Cortex of kidney (tissue), 1 donor: ENCODE measurements at places on chromosomes 2 and 18.

- DNase-seq: no peak
Observed at GRCh38 chr2:46163098-46163430, 134.1 kb upstream of the EPAS1 start.

DNA sequence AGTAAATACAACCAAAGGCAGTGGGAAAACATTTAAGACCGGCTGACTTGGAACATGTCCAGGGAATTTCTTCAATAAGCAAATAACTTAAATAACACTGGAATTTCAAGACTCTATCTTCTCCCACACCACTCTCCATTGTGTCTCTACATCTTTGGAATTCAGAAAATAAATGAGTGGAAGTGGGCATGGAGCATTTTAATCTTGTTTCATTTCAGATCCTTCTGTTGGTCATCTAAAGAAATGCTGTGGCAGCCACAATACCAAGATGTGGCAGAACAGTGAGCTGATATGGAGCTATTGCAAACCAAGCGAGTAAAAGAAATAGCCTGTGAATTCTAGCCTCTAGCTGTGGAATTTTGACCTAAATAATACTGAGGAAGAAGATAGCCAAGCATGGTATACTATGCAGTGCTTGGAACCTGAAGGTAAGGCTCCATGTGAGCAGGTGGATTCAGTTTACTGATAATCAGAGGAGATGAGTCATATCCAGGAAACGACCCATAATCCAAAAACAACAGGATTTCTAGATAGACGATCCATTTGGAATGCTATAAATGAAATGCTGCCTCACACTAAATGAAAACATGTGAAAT, 157.1 kb upstream of the SCN7A start:
- DNase-seq: no peak

GRCh38 chr2:152585830-152586484, 131.3 kb downstream of the PRPF40A start:
- DNase-seq: no peak

- no peak for DNase-seq
Observed at GRCh38 chr2:69231612-69232277, 155.3 kb downstream of the GFPT1 start.

DNA sequence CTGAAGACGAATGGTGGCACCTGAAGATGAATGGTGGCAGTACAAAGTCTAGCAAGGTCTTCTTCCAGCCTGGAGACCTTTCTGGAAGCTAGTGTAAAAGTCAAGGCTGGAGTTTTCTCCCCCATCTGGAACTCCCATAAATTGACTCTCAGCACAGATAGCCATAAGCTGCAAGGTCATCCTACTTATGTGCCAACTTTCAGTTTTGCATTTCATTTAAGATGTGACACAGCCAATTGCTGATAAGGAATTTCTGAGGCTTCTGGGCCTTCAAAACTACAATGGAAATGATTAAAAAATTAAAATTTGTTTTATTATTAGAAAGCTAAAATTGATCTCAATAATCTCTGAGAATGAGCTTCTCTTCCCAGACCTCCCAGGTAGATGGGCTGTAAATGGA, 10.2 kb downstream of the XDH start:
- DNase-seq: no peak

GRCh38 chr2:103285354-103285753, 523.5 kb downstream of the TMEM182 start:
- DNase-seq: no peak

- DNase-seq: no peak
Observed at GRCh38 chr2:36376319-36376765, 20.8 kb downstream of the CRIM1 start.

GRCh38 chr2:219289537-219290361, 10.6 kb downstream of the DNAJB2 start:
- DNase-seq: no peak

GRCh38 chr2:134782792-134783191, 55.6 kb upstream of the ACMSD start:
- DNase-seq: no peak

DNA sequence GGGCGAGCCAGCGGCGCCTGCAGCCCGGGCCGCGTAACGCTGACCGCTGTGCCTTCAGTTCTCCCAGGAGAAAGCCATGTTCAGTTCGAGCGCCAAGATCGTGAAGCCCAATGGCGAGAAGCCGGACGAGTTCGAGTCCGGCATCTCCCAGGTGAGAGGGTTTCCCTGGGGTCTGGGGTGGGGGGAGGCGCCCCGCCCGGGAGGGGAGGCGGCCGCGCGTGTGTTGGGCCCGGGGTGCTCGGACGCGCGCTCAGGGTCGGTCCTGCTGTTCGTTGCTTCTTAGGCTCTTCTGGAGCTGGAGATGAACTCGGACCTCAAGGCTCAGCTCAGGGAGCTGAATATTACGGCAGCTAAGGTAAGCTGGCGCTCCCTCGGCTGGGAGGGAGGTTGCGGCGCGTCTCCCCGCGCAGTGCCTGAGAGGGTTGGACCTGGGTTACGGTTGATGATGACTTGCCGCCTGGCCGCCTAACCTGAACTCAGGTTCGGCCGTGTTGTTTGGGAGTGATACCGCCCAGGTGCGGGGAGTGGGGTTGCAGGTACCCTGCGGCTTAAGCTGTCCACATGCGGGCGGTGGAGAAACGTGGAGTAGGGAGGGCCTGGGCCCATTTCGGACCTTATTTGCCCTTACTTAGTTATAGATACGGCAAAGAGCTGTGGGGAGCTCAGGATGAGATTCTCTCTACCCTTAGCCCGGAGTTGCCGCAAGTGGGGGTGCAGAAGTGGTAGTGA, 638 bp downstream of the RPS7 start:
- no peak for DNase-seq

- no peak for DNase-seq
Observed at GRCh38 chr2:216519154-216519762, 20.6 kb downstream of the RPL37A start.

DNA sequence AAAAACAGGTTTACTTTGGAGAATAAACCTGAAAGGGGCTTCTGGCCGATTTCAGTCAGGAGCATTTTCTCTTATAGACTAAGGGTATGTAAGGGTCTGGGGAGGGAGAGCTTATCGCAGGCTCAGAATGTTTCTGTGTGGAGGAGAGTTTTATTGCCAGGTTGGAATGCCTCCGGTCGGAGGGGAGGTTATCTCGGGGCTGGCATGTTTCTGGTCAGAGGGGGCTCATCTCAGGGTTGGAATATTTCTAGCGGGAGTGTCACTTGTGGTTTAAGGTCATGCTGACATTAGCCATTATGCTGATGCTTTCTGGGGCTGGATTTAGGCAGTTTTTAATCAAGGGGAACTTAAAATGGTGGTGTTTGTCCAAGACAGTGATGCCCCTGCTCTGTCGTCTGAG, 333.6 kb downstream of the METTL4 start:
- DNase-seq: no peak

- no peak for DNase-seq
Observed at GRCh38 chr2:105853354-105854088, 108.8 kb downstream of the NCK2 start.

- DNase-seq: no peak
Observed at GRCh38 chr2:215619989-215620388, 184.1 kb upstream of the FN1 start.

DNA sequence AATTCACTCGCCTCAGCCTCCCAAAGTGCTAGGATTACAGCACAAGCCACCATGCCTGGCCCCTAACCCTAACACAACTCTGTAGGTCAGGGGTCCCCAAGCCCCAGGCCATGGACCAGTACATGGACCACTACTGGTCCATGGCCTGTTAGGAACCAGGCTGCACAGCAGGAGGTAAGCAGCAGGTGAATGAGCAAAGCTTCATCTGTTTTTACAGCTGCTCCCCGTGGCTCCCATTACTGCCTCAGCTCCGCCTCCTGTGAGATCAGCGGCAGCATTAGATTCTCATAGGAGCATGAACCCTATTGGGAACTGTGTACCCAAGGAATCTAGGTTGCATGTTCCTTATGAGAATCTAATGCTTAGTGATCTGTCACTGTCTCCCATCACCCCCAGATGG, 201.7 kb downstream of the NRP2 start:
- no peak for DNase-seq

DNA sequence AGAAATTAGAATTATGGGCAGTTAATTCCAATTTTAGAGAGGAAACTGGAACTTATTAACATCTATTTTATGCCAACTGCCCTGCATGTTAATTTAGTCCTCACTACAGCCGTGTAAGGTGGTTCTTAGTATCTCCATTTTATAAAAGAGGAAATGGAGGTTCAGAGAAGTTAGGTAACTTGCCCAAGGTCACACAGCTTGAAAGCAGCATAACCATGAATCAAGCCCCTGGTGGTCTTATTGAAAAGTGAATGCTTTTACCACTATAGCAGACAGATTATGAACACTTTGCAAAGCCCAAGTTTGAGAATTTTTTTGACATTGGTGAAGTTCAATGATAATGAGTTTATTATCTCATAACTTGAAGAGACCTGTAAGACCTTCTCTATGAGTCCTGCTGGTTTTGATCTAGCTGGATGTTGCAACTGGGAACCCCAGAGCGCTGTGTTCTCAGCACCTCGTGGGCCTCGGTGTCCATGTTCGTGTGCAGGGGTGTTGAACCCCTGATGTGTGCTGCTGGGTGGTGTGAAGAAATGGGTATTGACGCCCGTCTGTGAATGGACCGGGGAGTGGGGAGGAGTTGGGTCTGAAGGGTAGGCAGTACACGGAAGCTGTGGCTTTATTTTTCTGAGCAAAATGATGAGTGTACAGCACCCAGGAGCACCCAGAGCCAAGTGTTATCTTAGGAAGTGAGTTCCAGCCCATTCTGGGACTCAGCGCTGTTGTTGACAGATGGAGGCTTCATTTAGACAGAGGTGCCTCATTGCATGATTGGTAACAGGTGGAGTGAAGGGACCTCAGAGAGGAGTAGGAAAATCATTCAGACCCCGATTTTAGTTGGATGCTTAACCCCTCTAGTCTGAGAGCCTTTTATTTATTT, 9.7 kb downstream of the GREB1 start:
- DNase-seq: no peak

DNA sequence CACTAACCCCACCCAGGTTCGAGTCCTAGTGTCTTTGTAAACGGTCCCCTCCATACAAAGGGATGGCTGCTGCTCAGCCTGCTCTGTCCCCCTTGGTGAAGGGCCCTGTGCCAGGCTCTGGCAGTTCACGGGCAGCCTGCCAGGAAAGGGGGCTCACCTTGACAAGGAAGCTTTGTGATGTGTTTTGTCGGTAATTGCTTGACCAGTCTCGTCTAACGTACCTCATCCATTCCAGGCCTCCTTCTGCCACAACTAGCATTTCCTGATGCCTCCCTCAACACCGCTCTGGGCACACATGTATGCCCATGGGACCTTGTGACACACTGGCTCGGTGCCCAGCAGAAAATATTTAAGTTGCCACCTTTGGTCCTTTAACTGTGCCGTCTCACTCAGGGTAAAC, 171.9 kb downstream of the KLHL29 start:
- no peak for DNase-seq

GRCh38 chr2:2871480-2872308, 505.9 kb downstream of the EIPR1 start:
- no peak for DNase-seq

GRCh38 chr2:234676783-234677450, 180.0 kb upstream of the ARL4C start:
- no peak for DNase-seq

DNA sequence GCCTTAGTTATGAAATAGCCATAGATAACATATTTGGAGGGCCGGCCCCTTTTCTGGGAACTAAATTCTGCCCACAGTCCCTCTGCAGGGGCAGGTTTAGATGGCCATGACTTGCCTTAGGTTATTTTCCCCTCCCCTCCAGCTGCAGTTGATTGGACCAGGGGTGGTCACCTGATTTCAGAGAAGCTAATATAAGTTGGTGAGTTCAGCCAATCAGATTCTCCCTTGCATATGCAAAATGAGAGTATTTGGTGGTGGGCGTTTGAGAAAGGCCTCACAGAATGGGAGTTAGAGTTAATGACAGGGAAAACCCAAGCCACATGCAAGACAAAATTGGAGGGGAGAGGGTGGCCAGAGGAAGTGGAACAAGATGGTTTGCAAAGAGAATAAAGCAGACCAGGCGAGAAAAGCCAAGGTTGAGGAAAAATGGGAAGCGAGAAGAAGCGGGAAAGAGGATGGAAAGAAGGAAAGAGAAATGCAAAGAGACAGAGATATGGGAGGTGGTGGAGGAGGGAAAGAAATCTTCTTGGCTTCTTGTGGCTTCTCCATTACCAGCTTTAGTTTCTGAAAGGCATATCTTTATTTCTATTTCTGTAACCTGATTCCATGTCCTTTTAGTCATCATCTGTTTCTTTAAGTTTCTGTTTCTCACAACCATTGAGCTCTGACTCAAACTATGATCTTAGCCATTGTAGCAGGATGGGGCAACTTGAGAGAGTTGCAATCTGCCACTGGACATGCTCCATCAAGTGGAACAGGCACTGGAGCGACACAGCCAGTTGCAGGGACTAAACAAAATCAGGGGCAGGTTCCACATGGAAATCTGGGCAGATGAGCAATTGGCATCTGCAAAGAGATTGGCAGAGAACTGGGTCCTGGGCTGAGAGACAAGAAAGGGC, 108.1 kb upstream of the SIX3 start:
- no peak for DNase-seq

DNA sequence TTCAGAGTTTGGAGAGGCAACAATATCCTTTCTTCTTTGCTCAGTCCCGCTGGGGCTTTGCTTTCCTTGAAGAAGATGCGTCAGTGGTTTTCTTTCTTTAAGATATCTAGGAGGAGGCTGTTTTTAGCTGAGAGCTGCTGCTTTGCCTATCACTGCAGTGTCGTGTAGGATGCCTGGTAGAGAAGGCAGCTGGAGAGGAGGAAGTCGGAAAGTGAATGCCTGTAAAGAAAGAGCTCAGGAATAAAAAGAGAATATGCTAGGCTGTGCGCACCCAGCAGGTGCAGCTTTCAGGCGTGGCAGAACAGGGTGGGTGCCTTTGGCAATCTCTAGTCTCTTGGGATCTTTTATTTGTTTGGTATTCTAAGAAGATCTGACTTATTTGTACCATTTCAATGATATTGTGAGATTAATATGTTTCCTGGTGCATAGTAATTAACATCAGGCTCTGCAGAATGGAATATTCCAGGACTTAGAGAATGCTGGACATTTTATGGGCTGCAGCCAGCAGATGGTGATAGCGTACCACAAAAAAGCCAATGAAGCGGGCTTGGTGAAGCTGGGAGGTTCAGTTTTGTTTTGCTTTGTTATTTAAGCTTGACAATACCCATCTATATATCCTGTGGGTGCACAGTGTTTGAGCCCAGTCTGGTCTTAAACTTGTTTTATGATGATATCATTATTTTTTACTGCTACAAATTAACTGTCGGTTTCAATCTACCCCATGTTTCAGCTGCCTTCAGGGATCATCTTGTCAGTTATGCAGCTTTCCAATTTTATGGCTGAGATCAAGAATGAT, 34.9 kb downstream of the CAVIN2 start:
- no peak for DNase-seq
